Activated CD4-positive, alpha-beta T cell treated with anti-CD3 and anti-CD28 coated beads, Interleukin-2, Interleukin-6, amounts not matched to agents 100 ng/mL and 50 ng/mL, durations not matched to agents 16 hours and 8 hours (primary cell): ENCODE measurements at places on chromosomes 11 and 22.

DNA sequence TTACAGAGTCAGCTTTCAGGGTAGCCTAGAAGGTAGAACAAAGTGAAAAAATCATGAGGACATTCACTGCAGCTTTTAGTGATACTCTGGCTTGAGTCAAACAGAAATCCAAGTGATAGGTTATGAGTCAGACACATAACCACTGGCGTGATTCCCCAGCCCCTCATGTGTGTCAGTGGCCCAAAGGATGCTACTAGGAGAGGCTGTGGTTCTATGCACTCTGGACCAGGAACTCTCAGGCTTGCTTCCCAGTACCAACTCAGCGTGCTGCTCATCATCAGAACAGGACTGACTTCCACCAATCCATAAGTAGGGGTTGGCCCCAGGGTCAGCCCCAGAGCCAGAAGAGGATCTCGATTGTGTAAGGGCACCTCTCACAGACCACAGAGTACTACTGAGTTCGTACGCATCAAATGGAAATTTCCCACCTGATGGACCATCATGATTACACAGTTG, 116.8 kb downstream of the MED15 start:
- DNase-seq: peak; percentile 89

- DNase-seq: peak; percentile 27
These were observed at the start of gene BTG4 for GRCh38 chr11:111512296-111513239. TSS of gene BTG4 (minus strand) at chr11:111512386. CDS start at chr11:111498776, 13,610 bp downstream.

- no peak for DNase-seq
These were observed 47.0 kb upstream of the LINC01488 start for GRCh38 chr11:69434471-69434931.

DNA sequence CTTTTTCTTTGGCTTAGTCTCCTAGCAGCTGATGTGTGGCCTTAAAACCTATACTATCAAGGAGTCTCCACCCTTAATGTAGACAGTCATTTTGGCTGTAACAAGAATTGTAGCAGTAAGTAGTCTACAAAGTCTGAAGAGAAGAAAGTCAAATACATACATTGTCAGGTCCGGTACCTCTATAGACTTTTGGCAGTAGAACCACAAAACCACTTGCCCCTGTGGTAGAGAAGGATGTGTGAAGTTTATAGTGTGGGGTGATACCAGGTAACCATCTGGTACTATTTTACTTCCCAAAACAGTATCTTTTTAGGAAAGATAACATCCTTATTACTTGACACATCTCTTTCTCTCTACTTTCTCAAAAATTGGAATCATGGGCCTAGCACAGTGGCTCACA, 15.1 kb downstream of the ATG13 start:
- DNase-seq: no peak

- no peak for DNase-seq
These were observed 26.5 kb downstream of the SCGB1A1 start for GRCh38 chr11:62445314-62445740.

GRCh38 chr11:112057170-112057569, 16.6 kb downstream of the PIH1D2 start:
- peak; percentile 72 for DNase-seq

GRCh38 chr11:62883673-62884072, 3.0 kb downstream of the SLC3A2 start:
- no peak for DNase-seq

DNA sequence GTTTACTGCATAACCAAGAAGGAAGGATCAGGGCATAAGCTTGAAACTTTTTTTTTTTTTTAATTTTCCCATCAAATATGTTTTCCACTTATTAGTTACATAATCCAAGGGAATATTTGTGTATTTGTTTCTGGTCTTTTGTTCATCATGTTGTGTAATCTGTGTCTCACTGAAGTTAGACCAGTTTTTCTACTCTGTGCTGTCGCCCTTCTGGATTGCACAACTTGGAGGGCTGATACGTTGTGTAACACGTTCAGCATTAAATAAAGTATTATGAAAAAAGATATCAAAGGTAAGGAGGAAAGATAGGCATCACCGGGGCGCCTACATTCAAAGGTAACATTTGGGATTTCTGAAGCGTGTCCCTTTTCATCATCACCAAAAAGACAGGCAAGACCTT, 3.3 kb upstream of the E2F8 start:
- DNase-seq: no peak

DNA sequence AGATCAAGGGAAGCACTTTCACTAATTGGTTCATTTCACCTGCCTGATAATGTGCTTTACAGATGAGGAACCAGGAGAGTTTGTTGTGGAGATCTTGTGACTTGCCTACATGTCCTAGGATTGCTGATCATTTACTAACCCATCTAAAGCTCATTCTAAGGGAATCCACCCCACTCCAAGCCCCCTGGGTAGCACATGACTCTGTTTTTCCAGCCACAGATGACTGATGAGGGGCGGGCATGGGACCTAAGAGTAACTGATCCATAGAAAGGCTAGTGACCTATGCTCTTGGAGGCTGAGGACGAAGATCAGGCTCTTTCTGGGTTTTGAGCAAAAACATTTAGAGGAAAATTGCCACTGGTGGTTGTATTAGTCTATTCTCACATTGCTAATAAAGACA, 378.1 kb downstream of the CADM1 start:
- DNase-seq: no peak

DNA sequence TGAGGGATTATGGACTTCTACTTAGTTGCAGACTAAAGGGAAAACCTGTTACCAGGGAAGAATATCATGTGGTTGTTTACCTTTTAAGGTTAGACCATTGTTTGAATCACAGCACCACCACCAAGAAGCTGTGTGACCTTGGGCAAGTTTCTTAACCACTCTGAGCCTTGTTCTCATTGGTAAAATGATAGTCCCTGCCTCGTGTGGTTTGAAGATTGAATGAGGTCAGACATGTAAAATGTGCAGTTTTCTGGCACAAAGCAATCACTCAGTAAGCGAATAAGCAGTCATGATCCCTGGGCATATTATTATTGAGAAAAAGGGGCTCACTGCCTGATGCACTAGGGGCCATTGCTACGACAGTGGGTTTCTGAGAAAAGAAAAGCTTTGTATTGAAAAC, 28.3 kb downstream of the MOV10L1 start:
- DNase-seq: no peak

DNA sequence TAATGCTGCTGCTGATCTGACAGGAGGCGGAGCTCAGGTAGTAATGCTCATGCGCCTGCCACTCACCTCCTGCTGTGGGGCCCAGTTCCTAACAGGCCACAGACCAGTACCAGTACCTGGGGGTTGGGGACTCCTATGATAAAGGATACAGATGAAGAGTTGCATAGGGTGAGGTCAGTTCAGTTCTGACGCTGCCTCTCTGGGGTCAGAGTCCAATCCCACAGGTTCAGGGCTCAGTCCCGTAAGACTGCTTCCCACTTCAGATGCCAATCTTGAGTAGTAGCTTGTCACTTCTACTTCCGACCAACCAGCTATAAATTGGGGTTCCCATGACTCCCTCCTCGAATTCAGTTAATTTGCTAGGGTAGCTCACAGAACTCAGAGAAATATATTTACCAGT, 8.6 kb downstream of the ASRGL1 start:
- no peak for DNase-seq

DNA sequence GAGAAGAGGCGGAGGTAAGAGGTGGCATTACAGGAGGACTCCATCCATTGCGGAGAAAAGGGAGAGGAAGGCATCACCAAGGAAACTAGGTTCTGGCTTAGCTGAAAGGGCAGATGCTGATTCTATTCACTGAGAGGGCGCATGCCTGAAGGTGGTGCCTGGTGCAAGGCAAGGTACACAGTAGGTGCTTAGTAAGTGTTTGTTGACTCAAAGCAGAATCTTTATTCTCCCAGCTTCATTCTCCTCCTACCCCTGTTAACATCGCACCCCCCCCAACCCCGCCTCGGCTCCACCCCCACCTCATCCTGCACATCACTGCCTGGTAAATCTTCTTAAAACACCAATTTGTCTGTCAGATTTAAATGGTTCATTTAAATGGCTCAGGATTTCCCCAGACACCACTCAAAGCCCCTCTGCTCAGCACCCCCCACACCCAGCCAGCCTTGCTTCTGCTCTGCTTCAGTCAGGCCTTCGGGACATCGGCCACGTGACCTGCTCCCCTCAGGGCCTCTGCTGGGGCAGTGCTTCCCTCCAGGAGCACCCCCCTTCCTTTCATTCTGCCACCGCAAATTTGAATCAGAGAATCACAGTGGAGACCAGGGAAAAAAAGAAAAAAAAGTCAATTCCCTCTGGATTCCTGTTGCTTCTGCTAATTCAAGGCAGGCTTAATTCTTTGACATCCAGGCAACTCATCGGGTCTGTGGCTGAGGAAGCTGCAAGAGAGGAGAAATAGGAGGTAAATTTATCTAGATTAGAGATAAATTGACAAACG, 17.8 kb upstream of the RCN1 start:
- no peak for DNase-seq

DNA sequence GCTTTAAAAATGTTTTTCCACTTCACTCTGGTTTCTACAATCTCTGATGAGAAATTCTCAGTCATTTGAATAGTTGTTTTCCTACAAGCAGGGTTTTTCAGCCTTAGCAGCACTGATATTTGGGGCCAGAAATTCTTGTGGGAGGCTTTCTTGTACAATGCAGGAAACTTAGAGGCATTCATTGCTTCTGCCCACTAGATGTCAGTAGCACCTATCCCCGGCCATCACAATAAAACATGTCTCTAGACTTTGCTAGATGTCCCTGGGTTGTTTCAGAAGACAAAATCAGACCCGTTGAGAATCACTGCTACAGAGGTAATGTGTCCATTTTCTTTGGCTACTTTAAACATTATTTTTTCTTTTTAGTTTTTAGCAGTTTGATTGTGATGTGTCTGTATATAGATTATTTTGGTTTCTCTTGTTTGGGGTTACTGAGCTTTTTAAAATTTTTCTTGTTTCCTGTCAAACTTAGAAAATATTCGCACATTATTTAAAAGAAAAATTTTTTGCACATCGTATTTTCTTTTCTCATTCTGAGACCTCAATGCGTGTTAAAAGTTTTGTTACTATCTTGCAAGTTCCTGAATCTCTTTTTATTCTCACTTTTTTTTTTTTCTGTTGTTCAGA, 60.8 kb upstream of the CCDC179 start:
- DNase-seq: peak; percentile 41

DNA sequence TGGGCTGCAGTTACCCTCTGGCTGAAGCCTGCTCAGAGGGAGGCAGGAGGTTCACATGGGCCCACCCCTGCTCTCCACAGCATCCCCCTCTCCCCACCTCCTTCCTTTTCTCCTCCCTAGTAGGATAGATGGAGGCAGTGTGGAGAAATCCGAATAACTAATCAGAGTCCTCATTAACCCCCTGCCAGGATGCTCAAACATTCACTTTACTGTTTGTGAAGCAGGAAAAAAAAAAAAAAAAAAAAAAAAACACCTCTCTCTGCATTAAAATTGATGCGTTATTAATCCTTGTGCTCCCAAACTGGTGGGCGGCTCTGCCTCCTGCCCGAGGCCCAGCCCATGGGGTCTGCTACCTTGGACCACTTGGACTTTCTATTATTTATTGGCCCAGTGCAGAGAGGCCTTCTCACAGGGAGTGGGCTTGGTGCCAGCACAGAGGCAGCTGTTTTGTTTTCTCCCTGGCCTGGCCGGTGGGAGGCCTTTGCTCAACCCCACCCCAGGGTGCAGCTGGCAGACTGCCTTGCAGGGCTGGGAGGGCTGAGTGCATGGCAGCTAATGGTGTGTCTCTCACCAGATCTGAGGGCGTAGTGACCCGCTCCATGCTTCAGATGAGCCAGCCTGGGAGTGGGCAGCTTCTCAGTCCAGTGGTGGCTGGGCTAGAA, 150.7 kb downstream of the PKNOX2 start:
- DNase-seq: no peak

- no peak for DNase-seq
These were observed 44.9 kb downstream of the MACROD1 start for GRCh38 chr11:64120951-64121569.

DNA sequence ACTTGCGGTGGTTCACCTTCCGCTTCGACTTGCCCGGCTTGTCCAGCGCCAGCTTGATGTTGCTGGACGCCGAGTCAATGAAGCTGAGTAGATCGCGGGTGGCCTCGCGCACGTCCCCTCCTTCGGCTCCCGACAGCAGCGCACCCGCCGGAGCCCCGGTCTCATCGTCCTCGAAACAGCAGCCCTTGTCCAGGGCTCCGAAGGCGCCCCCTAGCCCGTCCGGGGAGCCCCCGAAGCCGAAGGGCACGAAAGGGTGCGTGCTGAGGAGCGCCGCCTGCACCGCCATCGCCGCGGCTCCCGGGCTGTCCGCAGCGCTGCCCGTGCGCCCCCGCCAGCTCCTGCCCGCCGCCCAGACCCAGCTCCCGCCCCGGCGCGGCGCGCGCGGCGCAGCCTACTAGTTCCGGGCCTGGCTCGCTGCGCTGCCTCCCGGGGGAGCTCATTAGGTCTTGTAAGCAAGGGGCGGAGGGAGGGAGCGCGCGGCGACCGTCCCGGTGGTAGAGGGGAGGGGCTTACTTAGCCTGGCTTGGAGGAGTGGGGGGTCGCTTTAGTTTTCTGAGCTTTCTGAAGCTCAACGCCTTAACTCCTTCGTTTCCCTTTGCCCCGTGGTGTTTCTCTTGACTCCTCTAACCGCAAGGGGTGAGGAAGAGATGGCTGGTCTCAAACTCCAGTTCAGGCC, at the start of gene FAM181B:
Gene FAM181B, minus strand, starts transcription at position 421 of the 676 bp plus-strand sequence. Its CDS starts 135 bp downstream, at position 286.
- DNase-seq: peak; percentile 18

GRCh38 chr11:65506290-65506771, 7.5 kb downstream of the MALAT1 start:
- DNase-seq: no peak

DNA sequence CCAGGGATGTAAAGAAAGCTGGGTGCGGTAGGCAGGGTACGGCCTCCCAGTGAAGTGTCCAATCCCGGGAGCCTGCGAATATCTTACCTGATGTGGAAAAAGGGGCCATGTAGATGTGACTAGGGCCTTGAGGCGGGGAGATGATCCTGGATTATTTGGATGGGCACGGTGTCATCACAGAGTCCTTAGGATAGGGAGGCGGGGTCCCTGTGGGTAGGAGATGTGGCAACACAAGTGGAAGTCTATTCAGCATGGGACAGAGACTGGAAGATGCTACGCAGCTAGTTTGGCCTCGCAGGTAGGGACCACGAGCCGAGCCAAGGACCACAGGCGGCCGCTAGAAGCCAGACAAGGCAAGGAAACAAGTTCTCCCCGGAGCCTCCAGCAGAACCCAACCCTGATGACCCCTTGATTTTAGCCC, 46.4 kb upstream of the SHANK2 start:
- DNase-seq: no peak

DNA sequence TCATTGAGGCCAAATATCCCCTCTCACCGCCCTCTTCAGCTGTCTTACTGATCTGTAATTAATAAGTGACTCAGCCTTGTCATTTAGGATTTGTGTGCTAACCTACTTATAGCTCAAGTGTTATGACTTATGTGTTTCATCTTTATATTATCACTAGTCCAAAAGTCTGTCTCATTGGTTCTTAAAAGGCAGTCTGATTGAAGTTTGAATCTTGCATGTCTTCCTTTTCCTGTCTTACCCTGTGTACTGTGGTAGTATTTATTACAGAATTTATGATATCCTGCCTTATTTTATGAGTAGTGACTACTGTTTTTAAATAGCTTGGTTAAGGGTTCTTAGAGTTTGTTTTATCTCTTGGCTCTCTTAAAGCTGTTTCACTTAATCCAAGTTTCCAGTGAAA, 6.3 kb downstream of the DEPDC7 start:
- no peak for DNase-seq
